ENCODE measurements at places on chromosomes 11 and 22. TPM values are rescaled to one million over a fixed set of nuclear protein-coding genes. Genes with fewer than 3 reads are reported as not detected.

DNA sequence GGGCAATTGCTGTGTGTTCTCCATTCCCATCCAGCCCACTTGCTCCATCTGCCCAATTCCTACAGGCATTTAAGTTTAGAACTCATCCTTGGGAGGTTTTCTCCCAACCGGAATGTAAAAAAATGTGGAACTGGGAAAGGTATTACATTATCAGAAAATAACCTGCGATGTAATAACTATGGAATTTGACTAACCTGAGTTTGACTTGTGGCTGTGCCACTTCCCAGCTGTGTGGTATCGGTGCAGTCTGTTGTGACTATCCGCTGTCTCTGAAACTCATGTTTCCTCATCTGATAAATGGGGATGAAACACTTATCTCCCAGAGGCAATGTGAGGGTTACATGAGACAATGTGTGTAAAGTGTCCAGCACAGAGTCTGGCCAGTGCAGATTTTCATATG, 77.6 kb downstream of the TENM4 start:
- H3K36me3 ChIP-seq, result no peaks in the 10 kb centered on the region
- no peaks in the 10 kb centered on the region for H3K4me1 ChIP-seq
- no peak overlapping the region for H3K4me3 ChIP-seq
- no peak overlapping the region for H3K27ac ChIP-seq

GRCh38 chr11:131763193-131763890, 392.9 kb downstream of the NTM start:
- H3K4me3 ChIP-seq, result no peak overlapping the region
- H3K4me1 ChIP-seq, result no peaks in the 10 kb centered on the region
- no peak for DNase-seq
- H3K27me3 ChIP-seq, result no peaks in the 10 kb centered on the region
- no peaks in the 10 kb centered on the region for H3K36me3 ChIP-seq
- no peak overlapping the region for H3K27ac ChIP-seq

DNA sequence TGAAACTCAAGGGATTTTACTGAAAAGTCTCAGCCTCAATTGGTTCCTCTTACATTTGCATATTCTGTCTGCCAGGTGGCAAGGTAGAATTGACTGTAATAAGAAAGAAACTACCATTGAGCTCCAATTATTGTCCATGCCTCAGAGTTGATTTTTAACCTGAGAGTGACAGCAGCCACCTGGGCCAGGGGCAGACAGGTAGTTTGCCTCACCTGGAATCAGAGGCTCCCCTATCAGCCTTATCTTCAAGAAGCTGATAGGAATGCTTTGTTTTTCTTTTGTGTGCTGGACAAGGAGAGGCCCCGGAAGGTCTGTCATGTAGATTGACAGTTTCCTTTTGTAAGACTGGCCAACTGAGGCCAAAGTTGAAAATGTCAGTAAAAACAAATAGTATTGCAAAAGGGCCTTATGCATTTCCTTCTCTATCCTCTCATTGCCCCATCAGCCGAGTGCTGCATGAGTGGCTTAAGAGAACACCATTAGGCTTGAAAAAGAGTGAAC, 34.1 kb downstream of the CD44 start:
- DNase-seq, result no peak
- no peaks in the 10 kb centered on the region for H3K36me3 ChIP-seq
- H3K4me3 ChIP-seq, result no peak overlapping the region
- H3K27me3 ChIP-seq, result peaks cover 7% of the 10 kb centered on the region
- H3K27ac ChIP-seq, result no peak overlapping the region

GRCh38 chr11:80559942-80560341, 1119.1 kb upstream of the TENM4 start:
- no peaks in the 10 kb centered on the region for H3K36me3 ChIP-seq
- no peaks in the 10 kb centered on the region for H3K4me1 ChIP-seq
- no peaks in the 10 kb centered on the region for H3K27me3 ChIP-seq
- DNase-seq, result no peak
- no peak overlapping the region for H3K27ac ChIP-seq
- no peak overlapping the region for H3K4me3 ChIP-seq

- peaks cover 27% of the 10 kb centered on the region for H3K4me1 ChIP-seq
- DNase-seq, result peak; percentile 17
- peaks cover 10% of the 10 kb centered on the region for H3K36me3 ChIP-seq
- no peaks in the 10 kb centered on the region for H3K27me3 ChIP-seq
These were observed 6.6 kb downstream of the PARVB start for GRCh38 chr22:44030702-44031082.

GRCh38 chr11:34750692-34751405, 130.0 kb downstream of the EHF start:
- no peaks in the 10 kb centered on the region for H3K36me3 ChIP-seq
- no peak overlapping the region for H3K4me3 ChIP-seq
- H3K27me3 ChIP-seq, result no peaks in the 10 kb centered on the region
- no peaks in the 10 kb centered on the region for H3K4me1 ChIP-seq

DNA sequence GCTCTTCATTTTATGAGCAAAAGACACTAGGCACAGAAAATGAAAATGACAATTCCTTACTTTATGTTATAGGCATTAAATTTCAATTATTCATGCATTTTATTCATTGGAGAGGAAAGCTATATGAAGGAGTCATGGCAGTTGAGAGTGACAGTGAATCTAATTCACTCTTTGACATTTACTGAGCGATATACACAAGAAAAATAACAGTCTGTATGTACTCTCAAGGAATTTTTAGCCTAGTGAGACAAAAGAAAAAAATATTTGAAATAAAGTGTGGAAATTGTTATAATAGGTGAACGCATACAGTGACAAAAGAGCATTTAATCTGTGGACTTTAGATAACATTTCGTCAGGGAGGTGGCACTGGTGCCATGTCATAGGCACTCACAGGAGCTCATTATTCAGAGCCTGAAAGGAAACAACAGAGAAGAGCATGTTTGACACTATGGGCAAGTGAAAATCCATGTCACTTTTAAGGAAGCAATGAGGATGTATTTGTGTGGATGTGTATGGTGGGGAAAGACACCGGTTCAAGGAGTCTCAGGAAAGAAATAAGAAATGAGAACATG, 323.1 kb downstream of the LUZP2 start:
- no peaks in the 10 kb centered on the region for H3K36me3 ChIP-seq
- H3K27ac ChIP-seq, result no peak overlapping the region
- no peaks in the 10 kb centered on the region for H3K4me1 ChIP-seq
- H3K4me3 ChIP-seq, result no peak overlapping the region
- H3K27me3 ChIP-seq, result no peaks in the 10 kb centered on the region

- H3K4me1 ChIP-seq, result no peaks in the 10 kb centered on the region
- H3K27ac ChIP-seq, result no peak overlapping the region
- H3K4me3 ChIP-seq, result no peak overlapping the region
These were observed 1388.7 kb downstream of the BRD1 start for GRCh38 chr22:48438800-48439559.

- no peaks in the 10 kb centered on the region for H3K27me3 ChIP-seq
- no peak overlapping the region for H3K4me3 ChIP-seq
- H3K36me3 ChIP-seq, result peaks cover 19% of the 10 kb centered on the region
These were observed 658 bp downstream of the STIP1 start for GRCh38 chr11:64186492-64187165.

DNA sequence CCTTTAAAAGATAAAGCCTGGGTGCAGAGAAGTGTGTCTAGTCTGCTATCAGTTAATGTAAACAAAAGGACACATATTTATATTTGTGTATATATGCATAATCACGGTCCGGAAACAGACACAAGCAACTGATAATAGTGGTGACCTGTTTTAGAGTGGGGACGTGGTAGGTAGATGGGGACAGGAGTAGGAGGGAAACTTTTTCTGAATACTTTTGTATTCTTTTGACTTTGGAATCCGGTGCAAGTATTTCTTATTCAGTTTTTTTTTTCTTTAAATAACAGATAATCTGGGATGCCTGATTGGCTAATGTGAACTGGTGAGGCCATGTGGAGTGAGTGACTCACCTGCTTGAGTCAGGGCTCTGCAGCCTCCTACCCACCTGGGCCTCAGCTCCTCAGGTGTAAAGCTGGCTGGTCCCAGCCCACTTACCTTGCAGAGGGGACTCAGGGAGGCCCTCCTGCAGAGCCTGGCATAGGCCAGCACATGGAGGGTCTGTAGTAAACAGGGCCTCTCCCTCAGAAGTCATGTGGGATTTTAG, 15.3 kb downstream of the MICAL2 start:
- H3K27ac ChIP-seq, result peak overlapping the region; percentile 46
- H3K4me1 ChIP-seq, result peaks cover 31% of the 10 kb centered on the region
- H3K27me3 ChIP-seq, result no peaks in the 10 kb centered on the region

GRCh38 chr22:32353292-32353691, 4.4 kb upstream of the RFPL3 start:
- H3K27me3 ChIP-seq, result no peaks in the 10 kb centered on the region
- H3K27ac ChIP-seq, result no peak overlapping the region
- DNase-seq, result no peak
- no peak overlapping the region for H3K4me3 ChIP-seq

- no peak overlapping the region for H3K4me3 ChIP-seq
- DNase-seq, result no peak
- no peaks in the 10 kb centered on the region for H3K4me1 ChIP-seq
- H3K27me3 ChIP-seq, result no peaks in the 10 kb centered on the region
- H3K36me3 ChIP-seq, result no peaks in the 10 kb centered on the region
These were observed 255.5 kb downstream of the TENM4 start for GRCh38 chr11:79185351-79185750.

GRCh38 chr11:64367931-64368672, 9.1 kb downstream of the RPS6KA4 start:
- H3K4me1 ChIP-seq, result peaks cover 22% of the 10 kb centered on the region
- no peak overlapping the region for H3K4me3 ChIP-seq
- H3K27ac ChIP-seq, result no peak overlapping the region
- no peaks in the 10 kb centered on the region for H3K27me3 ChIP-seq
- H3K36me3 ChIP-seq, result peaks cover 58% of the 10 kb centered on the region
- DNase-seq, result no peak

DNA sequence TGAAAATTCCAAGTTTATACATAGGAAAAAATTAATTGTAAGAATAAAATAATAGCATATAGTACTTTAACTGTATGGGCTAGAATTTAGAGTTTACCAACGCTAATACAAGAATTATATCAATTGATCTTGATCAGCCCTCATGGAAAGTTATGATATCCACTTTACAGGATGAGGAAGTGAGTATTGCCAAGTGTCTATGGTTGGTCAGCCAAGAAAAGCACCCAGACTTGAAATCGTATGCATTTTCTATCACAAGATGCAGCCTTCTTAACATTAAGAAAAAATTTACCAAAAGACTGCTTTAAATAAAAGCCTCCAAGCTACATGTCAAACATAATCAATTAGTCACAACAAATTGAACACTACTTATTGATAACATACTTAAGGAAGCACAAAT, 53.0 kb downstream of the DDI1 start:
- H3K36me3 ChIP-seq, result no peaks in the 10 kb centered on the region
- H3K4me1 ChIP-seq, result no peaks in the 10 kb centered on the region
- H3K27ac ChIP-seq, result no peak overlapping the region
- DNase-seq, result no peak
- no peaks in the 10 kb centered on the region for H3K27me3 ChIP-seq
- no peak overlapping the region for H3K4me3 ChIP-seq

- H3K4me3 ChIP-seq, result no peak overlapping the region
- H3K36me3 ChIP-seq, result no peaks in the 10 kb centered on the region
- no peak for DNase-seq
- H3K27ac ChIP-seq, result no peak overlapping the region
- no peaks in the 10 kb centered on the region for H3K27me3 ChIP-seq
- H3K4me1 ChIP-seq, result no peaks in the 10 kb centered on the region
These were observed 19.4 kb downstream of the LAYN start for GRCh38 chr11:111559800-111560464.

DNA sequence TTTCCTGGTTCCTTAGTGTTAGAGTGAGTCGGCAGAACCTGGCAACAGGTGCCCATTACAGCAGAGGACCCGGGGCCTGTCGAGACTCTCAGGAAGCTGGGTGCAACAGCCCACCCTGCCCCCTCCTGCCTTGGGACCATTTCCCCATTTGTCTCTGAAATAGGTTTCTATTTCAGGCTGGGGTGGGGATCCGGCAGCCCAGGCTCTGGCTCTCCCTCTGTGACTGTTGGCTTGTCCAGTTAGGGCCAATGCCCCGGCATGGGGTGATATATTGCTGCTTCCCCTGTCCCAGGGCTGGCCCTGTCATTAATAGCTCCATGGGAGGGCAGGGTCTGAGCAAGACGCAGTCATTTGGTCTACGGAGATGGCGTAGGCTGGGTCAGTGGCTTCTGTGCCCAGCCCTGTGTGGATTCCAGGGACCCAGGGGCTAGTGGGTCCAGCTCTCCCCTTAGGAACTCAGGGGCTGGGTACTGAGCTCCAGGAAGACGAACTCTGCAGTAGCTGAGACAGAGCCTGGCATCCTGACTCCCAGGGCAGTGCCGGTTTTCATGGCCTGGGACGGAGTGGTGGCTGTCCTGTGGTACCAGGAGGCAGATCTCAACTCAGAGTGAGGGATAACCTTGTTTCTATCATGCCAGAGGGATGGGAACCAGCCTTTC, 2.7 kb downstream of the P2RY6 start:
- H3K4me1 ChIP-seq, result no peaks in the 10 kb centered on the region
- H3K4me3 ChIP-seq, result no peak overlapping the region
- H3K27me3 ChIP-seq, result peaks cover 38% of the 10 kb centered on the region
- no peak overlapping the region for H3K27ac ChIP-seq
- DNase-seq, result no peak
- no peaks in the 10 kb centered on the region for H3K36me3 ChIP-seq

DNA sequence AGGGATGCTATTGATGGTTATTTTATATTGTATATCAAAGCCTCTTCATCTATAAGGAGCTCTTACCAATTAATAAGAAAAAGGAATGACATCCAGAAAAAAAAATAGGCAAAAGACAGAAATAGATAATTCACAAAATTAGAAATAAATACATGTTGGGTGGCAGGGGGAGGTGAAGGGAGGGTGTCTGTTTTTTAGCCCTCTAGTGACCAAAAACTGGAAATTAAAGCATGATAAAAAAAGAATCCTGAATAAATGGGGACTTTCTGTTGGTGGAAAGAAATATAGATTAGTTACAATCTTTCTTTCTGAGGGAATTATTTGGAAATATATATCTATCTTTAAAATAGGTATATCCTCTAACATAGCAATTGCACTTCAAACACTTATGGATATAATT, 42.0 kb upstream of the TTC36 start:
- H3K36me3 ChIP-seq, result peaks cover 82% of the 10 kb centered on the region
- no peak overlapping the region for H3K4me3 ChIP-seq
- no peaks in the 10 kb centered on the region for H3K4me1 ChIP-seq
- H3K27me3 ChIP-seq, result no peaks in the 10 kb centered on the region
- no peak for DNase-seq

GRCh38 chr11:102154806-102155205, 44.6 kb downstream of the YAP1 start:
- H3K4me3 ChIP-seq, result no peak overlapping the region
- no peak overlapping the region for H3K27ac ChIP-seq
- H3K4me1 ChIP-seq, result no peaks in the 10 kb centered on the region

- H3K27me3 ChIP-seq, result no peaks in the 10 kb centered on the region
- no peak overlapping the region for H3K27ac ChIP-seq
- no peak for DNase-seq
- no peaks in the 10 kb centered on the region for H3K4me1 ChIP-seq
- no peak overlapping the region for H3K4me3 ChIP-seq
These were observed 319.2 kb upstream of the CNTN5 start for GRCh38 chr11:98701541-98701940.

- DNase-seq, result no peak
- no peaks in the 10 kb centered on the region for H3K27me3 ChIP-seq
- H3K4me1 ChIP-seq, result peaks cover 35% of the 10 kb centered on the region
- H3K27ac ChIP-seq, result peak overlapping the region; percentile 88
- H3K36me3 ChIP-seq, result peaks cover 37% of the 10 kb centered on the region
These were observed 1.2 kb upstream of the ARFGAP2 start for GRCh38 chr11:47177846-47178245.

LDLRAD3 gene
- total RNA-seq, result 5.7 TPM

LYVE1 gene
- 0.27 TPM for total RNA-seq

SERHL2 gene
- 21.9 TPM for total RNA-seq

PLA2G3 gene
- total RNA-seq, result 0.64 TPM

LMO2 gene
- total RNA-seq, result 87.3 TPM

CBLIF gene
- total RNA-seq, result 0.72 TPM

PDGFB gene
- total RNA-seq, result 1.4 TPM

BLID gene
- not detected for total RNA-seq

TSGA10IP gene
- not detected for total RNA-seq
